ENCODE measurements at places on chromosomes 12 and 14.

- no peak for DNase-seq
Observed at GRCh38 chr14:28778138-28779117, 11.8 kb downstream of the FOXG1 start.

DNA sequence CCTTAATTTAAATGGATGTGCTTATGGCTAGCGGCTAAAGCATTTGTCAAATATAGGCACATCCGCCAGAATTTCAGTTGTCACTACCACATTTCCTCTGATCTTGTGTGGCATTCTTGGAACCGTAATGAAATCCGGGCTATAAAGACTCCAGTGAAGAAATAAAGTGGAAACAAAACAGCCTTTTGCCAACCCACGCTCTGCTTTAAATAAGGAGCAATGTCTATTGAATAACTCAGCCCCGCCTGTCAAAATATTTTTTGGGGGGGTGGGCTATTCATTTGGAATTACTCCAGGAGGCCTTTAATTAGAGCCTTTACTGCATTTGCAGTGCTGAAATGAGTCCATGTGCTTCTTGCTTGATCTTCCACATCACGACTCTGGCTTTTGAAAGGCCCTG is 179.6 kb upstream of the RPH3A start:
- DNase-seq = no peak

DNA sequence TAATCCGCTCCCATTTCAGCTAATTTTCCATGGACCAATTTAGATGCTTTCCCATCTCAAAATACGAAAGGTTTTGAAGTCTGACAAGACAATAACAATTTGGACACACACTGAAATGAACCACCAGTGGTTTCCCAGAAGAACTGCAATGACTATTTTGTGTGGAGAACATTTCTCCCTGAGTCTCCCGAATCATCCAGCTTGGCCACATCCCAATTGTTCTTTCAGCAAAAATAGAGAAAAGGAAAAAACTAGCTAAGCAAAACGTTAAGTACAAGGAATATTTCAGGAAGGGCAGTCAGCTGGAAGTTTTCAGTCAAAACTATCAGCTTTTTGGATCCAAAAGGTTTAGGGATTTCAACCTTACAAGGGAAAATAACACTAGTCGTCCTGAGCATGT is 390.6 kb downstream of the KCNH5 start:
- DNase-seq = no peak

GRCh38 chr14:104349950-104350349 is 211.6 kb downstream of the KIF26A start:
- peak; percentile 37 for DNase-seq

GRCh38 chr12:57146092-57146491 is 1.3 kb downstream of the LRP1-AS start:
- no peak for DNase-seq

Data from Peyer's patch (tissue), 4 donors.